ENCODE measurements at places on chromosomes 2 and 18.

DNA sequence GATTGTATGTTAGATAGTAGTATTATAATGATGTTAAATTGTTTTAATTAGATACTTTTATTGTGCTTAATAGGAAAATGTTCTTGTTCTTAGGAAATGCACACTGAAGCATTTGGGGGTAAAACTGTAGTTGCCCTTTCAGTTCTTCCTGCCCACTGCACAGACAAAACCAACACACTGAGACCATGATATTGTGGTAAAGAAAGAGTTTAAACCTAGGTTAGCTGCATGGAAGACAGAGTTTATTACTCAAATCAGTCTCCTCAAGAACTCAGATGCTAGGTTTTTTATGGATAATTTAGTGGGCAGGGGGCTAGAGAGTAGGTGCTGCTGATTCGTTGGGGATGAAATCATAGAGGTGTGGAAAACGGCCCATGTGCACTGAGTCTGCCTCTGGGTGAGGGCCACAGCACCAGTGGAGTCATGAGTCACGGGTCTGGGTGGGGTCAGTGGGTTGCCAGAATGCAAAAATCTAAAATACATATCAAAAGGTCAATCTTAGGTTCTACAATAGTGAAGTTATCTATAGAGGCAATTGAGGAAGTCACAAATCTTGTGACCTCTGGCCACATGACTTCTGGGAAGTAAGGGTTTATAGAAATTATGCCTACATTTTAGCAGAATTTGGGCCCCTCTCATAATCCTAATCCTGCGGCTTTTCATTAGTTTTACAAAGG lies 283.4 kb upstream of the FBXO11 start:
- no peak for DNase-seq

DNA sequence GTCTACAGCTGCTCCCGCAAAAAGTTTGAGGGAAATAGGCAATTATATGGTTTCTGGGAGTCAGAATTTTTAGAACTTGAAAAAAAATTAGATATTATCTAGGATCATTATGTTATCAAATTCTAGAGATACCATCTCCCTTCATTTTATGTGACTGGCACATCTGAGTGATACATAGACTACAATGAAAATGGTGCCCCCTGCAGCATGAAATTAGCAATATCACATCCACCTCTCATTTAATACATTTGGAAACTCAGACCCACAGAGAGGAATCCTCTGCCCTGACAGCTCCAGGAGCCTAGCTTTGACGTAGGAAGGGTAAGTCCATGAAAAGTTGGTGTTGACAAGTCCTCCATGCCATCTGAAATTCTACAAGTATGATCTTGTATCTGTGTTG lies 381.6 kb downstream of the SUCLG1 start:
- DNase-seq, result no peak

GRCh38 chr2:143410082-143410897 lies 281.1 kb downstream of the ARHGAP15 start:
- no peak for DNase-seq

GRCh38 chr18:50009773-50010335 lies 185.1 kb downstream of the MYO5B start:
- peak; percentile 20 for DNase-seq

DNA sequence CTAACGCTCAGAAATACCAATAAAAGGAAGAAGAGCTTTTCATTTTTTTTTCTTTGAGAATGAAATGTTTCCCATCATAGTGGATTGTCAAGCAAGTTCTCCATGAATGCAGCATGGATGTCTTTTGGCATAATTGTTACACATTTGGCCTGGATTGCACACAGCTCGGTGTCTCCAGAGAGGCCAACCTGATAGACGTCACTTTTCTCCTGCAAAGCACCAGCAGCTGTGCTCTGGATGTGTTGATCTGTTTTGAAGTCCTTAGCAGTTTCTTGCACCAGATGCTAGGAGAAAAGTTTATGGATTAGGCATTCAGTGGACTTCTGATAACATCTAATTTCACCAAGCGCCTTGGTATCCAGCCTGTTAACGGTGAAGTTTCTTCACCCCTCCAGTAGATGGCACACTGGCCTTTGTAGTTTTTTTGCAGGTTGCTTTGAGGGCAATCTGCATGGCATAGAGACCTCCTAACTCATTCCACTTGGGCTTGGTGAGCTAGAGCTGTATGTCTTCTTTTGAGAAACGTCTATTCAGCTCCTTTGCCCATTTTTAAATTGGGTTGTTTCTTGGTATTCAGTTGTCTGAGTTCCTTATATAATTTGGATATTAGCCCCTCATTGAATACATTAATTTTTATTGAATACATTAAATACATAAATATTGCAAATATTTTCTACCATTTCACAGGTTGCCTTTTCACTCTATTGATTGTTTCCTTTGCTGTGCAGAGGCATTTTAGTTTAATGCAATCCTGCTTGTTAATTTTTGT lies 59.7 kb downstream of the PTH2R start:
- DNase-seq, result no peak

DNA sequence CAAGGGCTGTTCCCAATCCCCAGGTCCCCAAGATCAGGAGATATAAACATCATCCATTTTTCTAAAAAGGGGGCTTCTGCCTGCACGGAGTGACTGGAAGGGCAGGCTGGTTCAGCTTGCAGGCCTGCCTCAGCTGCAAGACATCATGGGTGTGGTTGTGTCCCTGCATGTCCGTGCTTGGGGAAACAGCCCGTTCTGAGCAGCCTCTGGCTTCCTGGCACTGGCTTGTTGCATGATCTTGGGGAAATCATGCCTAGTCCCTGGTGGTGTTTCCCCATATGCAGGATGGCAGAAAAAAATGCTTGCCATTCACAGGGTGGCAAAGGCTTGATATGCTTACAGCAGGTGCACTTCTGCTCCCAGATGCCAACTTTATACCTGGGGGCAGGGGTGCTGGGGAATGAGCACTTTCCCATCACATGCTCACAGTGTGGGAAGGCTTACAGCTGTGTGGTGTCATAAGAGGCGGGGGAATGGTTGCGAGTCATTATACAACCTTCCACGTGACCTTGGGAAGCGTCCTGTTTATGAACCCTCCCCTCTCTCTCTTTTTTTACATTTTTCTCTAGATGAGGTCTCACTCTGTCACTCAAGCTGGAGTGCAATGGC lies 7.2 kb downstream of the PCARE start:
- no peak for DNase-seq

DNA sequence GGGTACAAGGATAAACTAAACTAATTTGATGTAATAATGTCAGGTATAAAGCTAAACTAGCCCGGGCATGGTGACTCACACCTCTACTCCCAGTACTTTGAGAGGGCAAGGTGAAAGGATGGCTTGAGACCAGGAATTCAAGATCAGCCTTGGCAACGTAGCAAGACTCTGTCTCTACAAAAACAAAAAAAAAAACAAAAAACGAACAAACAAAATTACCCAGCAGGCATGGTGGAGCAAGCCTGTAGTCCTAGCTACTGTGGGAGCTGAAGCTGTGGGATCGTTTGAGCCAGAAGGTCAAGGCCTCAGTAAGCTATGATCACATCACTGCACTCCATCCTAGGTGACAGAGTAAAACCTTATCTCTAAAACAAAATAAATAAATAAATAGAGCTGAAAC lies 131.8 kb upstream of the KYNU start:
- DNase-seq, result no peak

GRCh38 chr2:198141726-198142125 lies 337.3 kb downstream of the PLCL1 start:
- DNase-seq, result no peak

GRCh38 chr18:7272311-7273049 lies 41.6 kb downstream of the LRRC30 start:
- no peak for DNase-seq

DNA sequence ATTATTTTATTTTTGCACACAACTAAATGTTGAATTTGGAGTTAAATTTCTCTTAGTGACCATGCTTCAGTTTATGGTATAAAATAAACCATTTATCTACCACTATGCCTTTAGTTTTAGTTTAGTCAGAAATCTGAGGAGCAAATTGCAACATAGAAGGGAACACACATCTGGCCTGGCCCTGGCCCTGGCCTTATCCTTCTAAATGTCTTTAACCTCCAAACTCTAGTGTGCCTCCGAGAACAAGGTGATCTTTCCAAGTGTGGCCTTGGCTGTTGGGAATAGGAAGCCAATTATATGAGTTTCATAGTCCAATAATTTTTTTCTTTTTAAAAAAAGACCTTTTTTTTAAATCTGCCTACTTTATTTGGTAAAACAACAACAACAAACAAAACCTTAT lies 31.8 kb upstream of the GREB1L start:
- no peak for DNase-seq

DNA sequence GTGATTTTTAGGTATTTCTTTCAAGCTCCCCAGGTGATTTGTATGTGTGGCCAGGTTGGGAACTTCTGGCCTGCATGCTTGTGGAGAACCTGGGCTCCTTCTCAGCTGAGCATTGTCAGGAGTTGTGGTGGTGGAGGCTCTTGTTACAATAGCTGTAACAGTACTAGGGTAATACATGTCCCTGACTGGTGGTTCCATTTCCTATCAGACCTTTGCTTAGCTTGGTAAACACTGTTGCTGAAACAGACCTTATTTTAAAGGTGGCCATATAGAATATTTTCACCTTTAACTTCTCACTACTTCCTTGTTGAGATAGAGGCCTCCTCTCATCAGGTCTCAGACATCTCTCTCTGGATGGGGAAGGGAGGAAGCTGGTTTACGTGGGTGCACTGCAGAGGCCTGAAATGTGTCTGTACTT lies 79.2 kb downstream of the SETBP1 start:
- no peak for DNase-seq

- DNase-seq, result no peak
These were observed 47.2 kb downstream of the DCC start for GRCh38 chr18:52387175-52387574.

- no peak for DNase-seq
These were observed 24.3 kb upstream of the SNTG2 start for GRCh38 chr2:926259-926793.

DNA sequence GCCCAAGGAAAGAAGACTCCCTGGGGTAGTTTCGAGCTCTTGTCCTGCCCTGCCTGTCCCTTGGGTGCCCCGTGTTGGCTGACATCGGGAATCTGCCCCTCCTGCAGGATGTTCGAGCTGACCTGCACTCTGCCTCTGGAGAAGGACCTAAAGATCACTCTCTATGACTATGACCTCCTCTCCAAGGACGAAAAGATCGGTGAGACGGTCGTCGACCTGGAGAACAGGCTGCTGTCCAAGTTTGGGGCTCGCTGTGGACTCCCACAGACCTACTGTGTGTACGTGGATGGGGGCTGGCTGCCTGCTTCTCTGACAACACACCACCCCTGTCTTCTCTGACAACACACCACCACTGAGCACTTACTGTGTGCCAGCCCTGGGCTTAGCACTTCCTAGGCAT lies 210.8 kb downstream of the DYSF start:
- no peak for DNase-seq

DNA sequence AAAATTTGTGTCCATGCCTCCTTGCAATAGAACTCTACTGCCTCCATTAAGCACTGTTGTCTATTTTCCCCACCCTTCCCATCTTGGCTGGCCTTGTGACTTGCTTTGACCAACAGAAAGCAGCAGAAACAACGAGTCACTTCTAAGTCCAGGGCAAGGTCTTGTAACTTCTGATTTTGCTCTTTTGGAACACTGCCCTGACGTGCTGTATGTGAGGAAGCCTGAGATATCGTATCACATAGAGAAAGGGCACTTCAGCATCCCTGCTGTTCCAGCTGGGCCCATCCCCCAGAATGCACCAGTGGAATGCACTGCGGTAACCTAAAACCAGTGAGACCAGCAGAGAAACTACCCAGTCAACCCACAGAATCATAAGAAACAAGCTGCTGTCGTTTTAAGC lies 28.1 kb downstream of the NCKAP1 start:
- no peak for DNase-seq

GRCh38 chr2:48531141-48531648 lies 1.2 kb downstream of the STON1 start:
- DNase-seq, result no peak

GRCh38 chr18:23857756-23858155 lies 156.8 kb upstream of the TTC39C start:
- DNase-seq, result no peak

GRCh38 chr2:195468771-195469170 lies 188.3 kb upstream of the SLC39A10 start:
- DNase-seq, result no peak

DNA sequence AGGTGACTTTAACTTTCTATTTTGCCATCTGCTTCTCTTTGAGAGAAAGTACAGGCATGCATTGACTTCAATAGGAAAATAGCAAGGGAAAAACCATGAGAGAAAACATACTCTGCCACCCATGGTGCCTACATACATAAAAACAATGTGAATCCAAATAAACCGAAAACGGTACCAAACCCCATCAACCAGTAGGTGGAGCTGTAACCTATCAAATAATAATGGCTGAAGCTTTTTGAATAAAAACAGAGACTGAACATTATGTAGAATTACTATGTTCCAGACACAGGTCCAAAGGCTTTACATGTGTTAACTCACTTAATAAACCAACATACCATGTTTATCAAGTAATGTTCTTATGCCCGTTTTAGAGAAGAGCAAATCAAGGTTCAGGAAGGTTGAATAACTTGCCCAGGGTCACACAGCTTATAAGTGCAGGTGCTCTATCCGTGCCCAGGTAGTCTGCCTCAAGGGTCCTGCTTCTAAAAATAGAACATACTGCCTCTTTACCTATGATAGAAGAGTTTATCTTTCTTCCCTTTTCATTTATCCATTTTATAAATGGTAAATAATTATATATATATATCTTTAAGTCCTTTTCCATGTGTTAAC lies 293.9 kb upstream of the SYT4 start:
- DNase-seq, result no peak

GRCh38 chr2:167890739-167891138 lies 356.7 kb downstream of the STK39 start:
- no peak for DNase-seq

GRCh38 chr2:163255086-163255485 lies 416.5 kb upstream of the KCNH7 start:
- no peak for DNase-seq

- DNase-seq, result no peak
These were observed 35.8 kb upstream of the THOC1 start for GRCh38 chr18:303607-304006.

DNA sequence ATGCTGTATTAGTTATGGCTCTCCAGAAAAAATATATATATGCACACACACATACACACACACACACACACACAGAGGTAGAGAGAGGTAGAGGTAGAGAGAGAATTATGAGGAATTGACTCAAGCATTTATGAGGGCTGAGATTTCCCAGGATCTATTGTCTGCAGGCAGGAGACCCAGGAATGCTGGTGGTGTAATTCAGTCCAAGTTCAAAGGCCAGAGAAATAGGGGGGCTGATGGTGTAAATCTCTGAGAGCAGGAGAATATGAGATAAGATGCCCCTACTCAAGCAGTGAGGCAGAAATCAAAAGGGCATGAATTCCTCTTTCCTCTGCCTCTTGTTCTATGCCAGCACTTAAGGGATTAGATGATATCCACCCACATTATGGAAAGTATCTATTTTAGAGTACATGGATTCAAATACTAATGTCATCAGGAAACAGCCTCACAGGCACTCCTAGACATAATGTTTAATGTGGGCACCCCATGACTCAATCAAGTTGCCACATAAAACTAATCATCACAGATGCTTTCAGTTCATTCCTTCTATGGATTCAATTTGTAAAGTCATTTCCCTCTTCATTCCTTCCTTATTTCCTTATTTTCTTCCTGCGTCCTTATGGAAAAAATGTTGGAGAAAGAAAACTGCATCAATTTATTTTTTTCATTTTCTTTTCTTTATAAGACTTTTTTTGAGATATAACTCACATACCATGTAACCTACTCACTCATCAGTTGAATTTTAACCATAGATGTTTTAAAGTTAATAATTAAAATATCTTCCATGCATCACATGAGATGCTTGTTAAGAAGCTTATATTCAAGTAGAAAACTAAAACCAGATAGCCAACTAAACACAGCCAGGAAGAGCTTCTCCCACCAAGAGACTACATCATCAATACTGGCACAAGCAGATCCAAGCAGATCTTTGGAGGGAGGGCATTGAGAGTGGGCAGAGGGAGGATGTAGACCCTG lies 406.2 kb downstream of the MBD2 start:
- DNase-seq, result no peak
